ENCODE measurements at places on chromosomes 16 and 17.

- H3K4me3 ChIP-seq = no peak overlapping the region
- H3K27me3 ChIP-seq = no peaks in the 10 kb centered on the region
Observed at GRCh38 chr16:84498859-84499620, 5.4 kb downstream of the MEAK7 start.

GRCh38 chr16:1493746-1494094 is 560 bp downstream of the TELO2 start:
- H3K27me3 ChIP-seq = no peaks in the 10 kb centered on the region
- peak overlapping the region; percentile 76 for H3K27ac ChIP-seq
- peak overlapping the region; percentile 85 for H3K4me3 ChIP-seq
- peaks cover 2% of the 10 kb centered on the region for H3K36me3 ChIP-seq
- peaks cover 13% of the 10 kb centered on the region for H3K4me1 ChIP-seq
- no peak for DNase-seq

DNA sequence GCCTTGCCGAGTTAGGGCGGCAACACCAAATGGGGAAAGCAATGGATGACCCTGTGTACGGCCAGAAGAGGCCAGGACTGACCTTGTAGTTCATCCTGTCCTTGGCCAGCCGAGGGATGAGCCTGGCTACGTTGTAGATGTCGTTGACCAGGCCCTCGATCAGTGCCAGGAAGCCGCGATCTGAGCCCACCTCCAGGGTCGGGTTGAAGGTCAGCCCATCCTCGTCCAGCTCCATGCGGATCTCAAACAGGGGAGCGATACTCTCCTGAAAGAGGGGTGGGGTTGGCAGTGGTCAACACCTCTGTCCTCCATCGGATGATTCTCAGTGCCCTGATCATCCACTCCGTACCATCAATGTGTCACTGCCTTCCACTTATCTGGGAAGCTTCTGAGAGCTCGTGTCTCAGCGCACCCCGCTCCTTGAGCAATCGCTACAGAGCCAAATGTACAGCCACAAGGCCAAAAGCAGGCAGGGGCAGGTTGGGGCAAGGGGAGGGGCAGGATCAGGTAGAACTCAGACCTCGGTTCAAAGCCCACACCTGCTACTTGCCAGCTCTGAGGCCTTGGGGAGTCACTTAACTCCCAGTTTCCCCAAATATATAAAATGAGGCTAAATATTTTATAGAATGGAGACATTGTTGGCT is 39.9 kb downstream of the DNAH17 start:
- no peak for DNase-seq
- H3K36me3 ChIP-seq = no peaks in the 10 kb centered on the region
- H3K27ac ChIP-seq = no peak overlapping the region

DNA sequence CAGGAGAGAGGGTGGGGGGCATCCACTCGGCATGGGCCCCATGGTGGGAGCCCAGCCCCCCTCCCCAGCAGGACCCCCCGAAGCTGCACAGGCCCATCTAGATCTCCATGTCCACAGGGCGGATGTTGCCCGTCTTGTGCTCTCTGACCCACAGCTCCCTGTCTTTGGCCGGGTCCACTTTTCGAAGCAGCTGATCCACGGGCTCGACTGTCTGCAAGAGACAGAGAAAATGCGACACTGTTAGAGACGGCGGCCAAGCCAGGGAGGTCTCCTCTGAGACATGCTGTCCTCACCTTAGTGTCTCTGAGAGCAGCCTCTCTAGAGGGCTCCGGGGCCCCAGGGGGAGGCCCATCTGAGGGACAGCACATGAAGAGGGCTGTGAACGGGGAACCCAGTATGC is 12.1 kb upstream of the RCVRN start:
- H3K4me1 ChIP-seq = peaks cover under 1% of the 10 kb centered on the region
- H3K27ac ChIP-seq = no peak overlapping the region
- H3K27me3 ChIP-seq = no peaks in the 10 kb centered on the region
- no peak overlapping the region for H3K4me3 ChIP-seq
- H3K36me3 ChIP-seq = peaks cover 25% of the 10 kb centered on the region

- no peaks in the 10 kb centered on the region for H3K4me1 ChIP-seq
- no peaks in the 10 kb centered on the region for H3K27me3 ChIP-seq
- DNase-seq = no peak
- H3K36me3 ChIP-seq = no peaks in the 10 kb centered on the region
- no peak overlapping the region for H3K4me3 ChIP-seq
Observed at GRCh38 chr17:30360086-30360808, 18.5 kb upstream of the CPD start.

GRCh38 chr16:50081428-50082018 is 15.8 kb downstream of the HEATR3 start:
- H3K27ac ChIP-seq = no peak overlapping the region
- H3K4me1 ChIP-seq = no peaks in the 10 kb centered on the region
- H3K36me3 ChIP-seq = peaks cover 31% of the 10 kb centered on the region
- no peak for DNase-seq

GRCh38 chr17:81090361-81091136 is 55.6 kb downstream of the BAIAP2 start:
- no peak for DNase-seq
- H3K27ac ChIP-seq = no peak overlapping the region
- no peak overlapping the region for H3K4me3 ChIP-seq
- H3K36me3 ChIP-seq = peaks cover 3% of the 10 kb centered on the region
- H3K4me1 ChIP-seq = peaks cover 17% of the 10 kb centered on the region

GRCh38 chr17:28392491-28392890 is 13.5 kb downstream of the SLC46A1 start:
- DNase-seq = no peak
- no peak overlapping the region for H3K27ac ChIP-seq
- H3K36me3 ChIP-seq = peaks cover 15% of the 10 kb centered on the region
- no peaks in the 10 kb centered on the region for H3K27me3 ChIP-seq
- H3K4me3 ChIP-seq = no peak overlapping the region

DNA sequence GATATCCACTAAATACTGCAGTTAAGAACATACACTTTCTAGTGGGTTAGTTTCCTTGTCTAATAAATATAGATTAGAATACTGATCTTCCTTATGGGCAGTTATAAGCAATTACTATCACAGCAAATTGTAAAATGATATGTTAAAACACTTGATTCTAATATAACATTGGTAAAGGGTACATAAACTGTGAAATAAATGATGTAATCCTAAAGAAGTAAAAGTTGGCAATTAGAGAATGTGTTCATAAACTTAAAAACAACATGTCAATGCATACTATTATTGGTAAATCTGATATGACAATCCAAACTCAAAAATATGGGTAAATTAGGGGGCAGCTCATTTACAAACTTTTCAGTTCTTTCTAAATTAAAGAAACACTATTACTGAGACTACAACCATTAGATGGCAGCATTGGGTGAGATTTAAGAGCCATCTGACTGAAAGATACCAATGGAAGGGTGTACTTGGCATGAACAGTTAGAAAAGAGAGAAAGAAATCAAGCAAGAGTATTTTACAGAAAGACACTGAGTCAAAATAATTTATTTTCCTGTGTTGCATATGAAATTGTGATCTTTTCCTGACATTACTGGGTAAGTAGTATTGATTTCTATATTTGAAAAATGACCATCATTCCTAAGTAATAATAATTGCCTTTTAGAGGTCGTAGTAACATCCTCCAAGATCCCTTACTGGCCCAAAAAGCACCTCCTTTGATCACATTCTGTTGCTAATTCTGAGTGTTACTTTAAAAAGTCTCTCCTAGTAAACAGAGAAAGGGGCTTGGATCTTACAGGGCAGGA is 119.6 kb downstream of the SPAG9 start:
- DNase-seq = no peak
- peaks cover 19% of the 10 kb centered on the region for H3K36me3 ChIP-seq
- H3K27ac ChIP-seq = no peak overlapping the region
- H3K4me3 ChIP-seq = no peak overlapping the region

DNA sequence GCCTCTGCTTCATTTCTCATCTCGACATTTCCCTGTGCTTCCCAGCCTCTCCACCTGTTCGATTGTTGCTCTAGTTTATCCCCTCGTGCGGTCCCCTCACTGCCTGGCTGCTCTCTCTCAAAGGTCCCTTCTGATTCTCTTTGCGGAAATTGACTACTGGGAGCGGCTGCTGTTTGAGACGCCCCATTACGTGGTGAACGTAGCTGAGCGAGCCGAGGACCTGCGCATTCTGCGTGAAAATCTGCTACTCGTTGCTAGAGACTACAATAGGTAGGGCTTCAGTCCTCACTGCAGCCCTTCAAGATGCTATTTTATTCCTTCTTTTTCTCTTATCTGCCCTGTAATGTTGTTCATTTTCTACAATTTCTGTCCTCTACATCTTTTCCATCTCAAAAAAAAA is 39.4 kb downstream of the DNAH2 start:
- no peak overlapping the region for H3K4me3 ChIP-seq
- no peak for DNase-seq
- H3K4me1 ChIP-seq = peaks cover 3% of the 10 kb centered on the region
- H3K27ac ChIP-seq = no peak overlapping the region

All from mesothelial cell of epicardium (in vitro differentiated cells).